ENCODE measurements at places on chromosomes 6 and 20.

DNA sequence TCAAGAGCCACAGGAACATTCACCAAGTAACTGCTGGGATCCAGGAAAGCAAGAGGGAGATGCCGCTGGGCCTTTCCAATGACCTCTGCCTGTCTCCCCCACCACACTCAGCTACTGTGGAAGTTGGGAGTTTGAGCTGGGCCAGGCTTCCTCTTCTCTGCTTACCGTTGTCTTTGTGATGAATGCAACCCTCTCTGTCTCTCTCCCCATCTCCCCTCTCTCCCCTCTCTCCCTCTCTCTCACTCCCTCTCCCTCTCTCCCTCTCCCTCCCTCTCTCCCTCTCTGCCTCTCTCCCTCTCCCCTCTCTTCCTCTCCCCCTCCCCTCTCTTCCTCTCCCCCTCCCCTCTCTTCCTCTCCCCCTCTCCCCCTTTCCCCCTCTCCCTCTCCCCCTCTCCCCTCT, 54.8 kb downstream of the EDN3 start:
- no peak for DNase-seq

DNA sequence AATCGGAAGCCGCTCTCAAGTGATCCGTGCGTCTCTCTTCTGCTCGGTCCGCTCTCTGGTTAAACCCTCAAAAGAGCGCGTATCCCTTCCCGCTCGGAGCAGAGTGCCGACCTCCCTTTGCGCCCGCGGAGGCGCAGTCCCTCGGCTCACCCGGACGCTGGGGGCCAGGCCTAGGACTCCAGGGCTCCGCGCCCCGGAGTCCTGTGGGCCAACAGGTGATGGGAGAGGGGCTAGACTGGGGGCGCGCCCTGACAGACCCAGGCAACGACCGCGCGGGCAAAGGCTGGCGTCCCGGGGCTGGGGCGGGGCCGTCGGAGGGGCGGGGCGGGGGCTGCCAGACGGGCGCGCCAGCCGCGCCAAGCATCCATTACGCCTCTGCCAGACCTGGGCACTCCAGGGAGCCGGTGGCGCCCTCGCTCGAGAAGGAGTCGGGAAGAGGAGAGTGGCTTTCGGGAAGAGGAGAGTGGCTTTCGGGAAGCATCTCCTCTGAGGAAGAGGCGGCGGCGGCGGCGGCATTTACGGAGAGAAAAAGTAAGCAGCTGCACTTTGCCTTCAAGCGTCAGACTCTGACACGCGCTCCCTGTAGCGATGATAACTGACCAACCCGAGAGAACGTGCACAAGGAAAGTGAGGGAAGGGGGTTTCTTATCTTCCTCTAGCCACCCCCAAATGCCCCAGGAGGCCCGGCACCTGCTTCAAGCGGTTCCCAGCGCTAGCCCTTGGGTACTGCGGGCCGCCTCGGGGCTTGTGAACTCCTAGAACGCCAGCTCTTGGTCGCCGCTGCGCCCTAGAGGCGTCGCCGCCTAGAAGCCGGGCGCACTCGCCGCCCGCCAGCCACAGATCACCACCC, 2.6 kb downstream of the EPHA7 start:
- DNase-seq, result peak; percentile 50

DNA sequence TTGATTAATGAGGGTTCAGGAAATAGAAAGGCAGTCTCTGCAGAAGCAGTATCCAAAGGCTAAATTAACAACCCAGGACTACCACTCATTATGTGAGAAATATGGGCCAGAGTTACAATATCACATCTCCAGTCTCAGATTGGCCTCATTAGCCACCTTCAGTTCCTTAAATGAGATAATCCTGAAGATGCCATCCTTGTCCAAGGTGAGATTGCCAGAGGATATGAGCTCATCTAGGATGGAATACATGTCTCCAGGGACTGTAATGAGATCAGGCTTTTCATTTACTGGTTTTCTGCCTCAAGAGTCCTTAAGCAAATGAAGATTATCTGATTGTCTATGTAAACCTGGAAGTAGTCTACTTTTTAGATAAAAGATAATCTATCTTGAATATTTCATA, 196.3 kb downstream of the FUT9 start:
- no peak for DNase-seq

- no peak for DNase-seq
These were observed 110.1 kb downstream of the IYD start for GRCh38 chr6:150478656-150479545.

- no peak for DNase-seq
These were observed 154.9 kb upstream of the BMP2 start for GRCh38 chr20:6612606-6612923.

GRCh38 chr20:6426287-6426891, 303.6 kb upstream of the FERMT1 start:
- no peak for DNase-seq

DNA sequence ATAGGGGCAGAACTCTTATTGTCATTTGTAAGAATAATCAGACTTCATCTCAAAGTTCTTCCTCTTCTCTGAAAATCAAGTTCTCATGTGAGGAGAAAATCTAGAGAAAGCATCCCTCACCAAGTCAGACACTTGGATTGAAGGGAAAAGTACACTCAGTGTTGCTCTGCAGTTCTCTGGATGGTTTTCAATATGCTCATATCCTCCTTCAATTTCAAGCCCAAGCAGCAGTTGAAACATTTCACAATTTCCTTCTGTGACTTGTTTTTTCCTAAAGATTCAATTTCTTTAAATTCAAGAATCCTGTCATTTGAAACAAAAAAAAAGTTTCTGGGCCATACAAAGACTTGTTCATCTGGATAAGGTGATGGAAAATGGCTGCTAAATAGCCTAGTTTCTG, 140.2 kb upstream of the AHI1 start:
- DNase-seq, result no peak

GRCh38 chr20:25197183-25197869, 1.8 kb downstream of the ENTPD6 start:
- DNase-seq, result no peak

- DNase-seq, result no peak
These were observed 66.0 kb downstream of the SNX5 start for GRCh38 chr20:17902531-17903083.

DNA sequence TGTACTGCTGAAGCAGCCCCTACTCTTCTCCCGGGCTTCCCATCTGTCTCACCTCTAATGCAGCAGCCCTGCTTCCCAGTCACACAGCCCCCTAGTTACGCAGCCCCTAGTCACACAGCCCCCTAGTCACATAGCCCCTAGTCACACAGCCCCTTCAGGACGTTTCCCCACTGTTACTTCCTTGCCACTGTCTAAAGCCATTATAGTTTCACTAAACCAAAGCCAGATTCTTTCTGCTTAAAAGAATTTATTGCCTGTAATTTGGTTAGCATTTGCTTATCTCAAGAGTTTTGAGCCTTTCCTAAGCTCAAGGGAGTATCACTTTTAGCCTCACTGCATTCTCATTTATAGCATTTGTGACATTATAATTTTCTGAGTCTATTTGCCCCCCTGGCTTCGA, 127.9 kb downstream of the LMBRD1 start:
- no peak for DNase-seq

GRCh38 chr6:136987526-136987925, 57.2 kb downstream of the IL20RA start:
- no peak for DNase-seq

- no peak for DNase-seq
These were observed 22.0 kb downstream of the ACSS1 start for GRCh38 chr20:25035921-25036320.

GRCh38 chr6:139863346-139863745, 488.9 kb upstream of the CITED2 start:
- DNase-seq, result no peak

- DNase-seq, result no peak
These were observed 504.5 kb downstream of the CD83 start for GRCh38 chr6:14622085-14622484.

- no peak for DNase-seq
These were observed 27.1 kb upstream of the KCNK5 start for GRCh38 chr6:39256294-39256940.

DNA sequence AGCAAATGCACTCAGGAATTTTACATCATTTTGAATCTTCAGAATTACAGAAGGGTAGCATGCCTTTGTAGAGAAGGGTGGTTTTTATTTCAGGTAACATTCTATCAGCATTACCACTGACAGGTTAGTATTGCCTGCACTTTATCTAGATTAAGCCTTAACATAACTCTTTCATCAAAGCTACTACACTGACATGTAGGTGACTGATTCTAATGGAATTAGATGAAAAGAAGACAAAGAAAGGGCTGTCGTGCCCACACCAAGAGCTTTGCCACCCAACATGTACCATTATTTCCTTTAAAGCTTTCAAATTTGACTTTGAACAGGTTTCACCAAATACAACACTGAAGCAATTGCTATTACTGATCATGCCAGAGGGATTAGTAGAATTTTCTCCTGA, 551.9 kb downstream of the EYS start:
- no peak for DNase-seq

GRCh38 chr6:63816982-63817436, 181.4 kb downstream of the PHF3 start:
- no peak for DNase-seq

GRCh38 chr20:61387954-61388348, 135.9 kb downstream of the CDH4 start:
- DNase-seq, result no peak

- no peak for DNase-seq
These were observed 346.3 kb upstream of the DEFB115 start for GRCh38 chr20:30910937-30911725.

DNA sequence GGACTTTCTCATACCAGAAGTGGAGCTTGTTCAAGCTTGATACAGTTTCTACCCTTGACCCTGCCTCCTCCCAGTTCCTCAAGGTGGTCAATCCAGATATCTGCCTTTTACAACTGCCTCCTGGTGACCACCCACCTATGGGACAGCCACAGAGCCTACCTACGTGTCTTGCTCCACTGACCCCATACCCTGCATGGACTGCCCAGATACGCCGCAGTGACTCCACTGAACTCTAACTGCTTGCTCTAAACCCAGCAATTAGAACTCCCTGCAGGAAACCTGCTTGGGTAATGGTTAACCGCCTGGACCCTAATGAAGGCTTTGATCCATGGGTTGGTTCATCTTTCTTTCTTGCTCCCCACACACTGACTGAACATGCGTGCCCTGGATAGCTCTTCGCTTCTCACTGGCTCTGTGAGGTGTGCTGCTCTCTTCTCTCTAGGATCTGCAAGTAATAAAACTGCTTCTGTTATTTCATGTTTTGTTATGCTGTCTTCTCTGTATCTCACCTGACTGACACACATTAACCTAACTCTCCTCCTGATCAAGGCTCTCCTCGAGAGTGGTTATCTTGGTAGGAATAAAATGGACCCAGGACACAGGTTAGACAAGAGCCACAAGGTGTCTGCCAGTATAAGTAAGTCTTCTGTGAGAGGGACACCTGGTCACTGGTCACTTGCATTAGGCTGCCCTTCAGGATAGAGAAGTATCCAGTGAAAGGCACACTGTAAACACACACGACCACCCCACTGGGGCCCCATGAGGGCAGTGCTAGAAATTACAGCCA, 79.2 kb downstream of the CHD6 start:
- DNase-seq, result no peak

- DNase-seq, result no peak
These were observed 7.5 kb downstream of the SF3B5 start for GRCh38 chr6:144087789-144088426.

DNA sequence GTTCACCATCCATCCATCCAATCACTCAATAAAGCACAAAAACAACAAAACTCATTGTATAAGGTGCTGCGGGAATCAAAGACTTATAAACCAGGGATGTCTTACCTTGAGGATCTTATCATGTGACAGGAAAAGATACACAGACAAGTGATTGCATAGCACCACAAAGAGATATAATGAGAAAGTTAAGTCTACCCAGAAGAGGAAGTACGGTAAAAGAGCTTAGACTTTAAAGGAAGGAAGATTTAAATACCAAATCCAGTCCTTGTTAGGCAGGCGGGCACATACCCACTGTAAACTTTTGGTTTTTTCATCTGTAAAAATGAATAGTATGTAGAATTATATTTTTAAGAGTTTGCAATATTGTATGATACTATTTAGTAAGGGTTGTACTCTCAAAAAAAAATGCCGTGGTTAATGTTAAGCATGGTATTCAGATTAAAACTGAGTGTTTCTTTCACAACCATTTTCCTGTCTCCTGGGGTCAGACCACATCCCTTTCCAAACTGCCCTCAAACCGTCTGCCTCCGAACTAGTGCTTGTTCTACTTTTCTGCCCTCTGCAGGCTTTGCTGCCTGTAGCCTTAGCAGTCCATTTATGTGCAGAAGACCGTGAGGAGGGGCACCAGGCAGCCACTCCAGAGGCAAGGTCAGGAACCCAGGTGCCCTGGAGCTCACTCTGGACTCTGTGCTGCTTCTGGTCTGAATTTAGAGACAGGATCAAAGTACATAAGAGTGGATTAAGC, 179.5 kb upstream of the SYNDIG1 start:
- no peak for DNase-seq

DNA sequence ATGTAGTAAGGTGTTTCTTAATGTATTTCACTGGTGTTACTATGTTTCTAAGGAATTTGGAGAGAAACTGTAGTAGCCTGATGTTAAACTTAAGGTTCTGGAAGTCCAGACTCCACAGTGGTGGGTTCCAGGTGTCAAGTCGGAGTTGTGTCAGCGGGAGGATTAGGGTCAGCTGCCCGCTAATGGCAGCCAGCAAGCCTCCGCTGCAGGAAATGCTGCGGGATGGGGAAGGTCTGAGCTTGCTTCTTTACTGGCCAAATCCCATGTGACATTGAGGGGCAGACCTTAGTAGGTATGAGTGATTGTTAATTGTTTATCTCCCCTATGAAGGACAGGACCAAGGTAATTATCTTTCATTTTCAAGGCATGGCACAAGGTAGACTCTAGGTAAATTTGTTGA, 3.7 kb upstream of the ARID1B start:
- no peak for DNase-seq

- no peak for DNase-seq
These were observed 55.7 kb upstream of the FERMT1 start for GRCh38 chr20:6178537-6178936.

DNA sequence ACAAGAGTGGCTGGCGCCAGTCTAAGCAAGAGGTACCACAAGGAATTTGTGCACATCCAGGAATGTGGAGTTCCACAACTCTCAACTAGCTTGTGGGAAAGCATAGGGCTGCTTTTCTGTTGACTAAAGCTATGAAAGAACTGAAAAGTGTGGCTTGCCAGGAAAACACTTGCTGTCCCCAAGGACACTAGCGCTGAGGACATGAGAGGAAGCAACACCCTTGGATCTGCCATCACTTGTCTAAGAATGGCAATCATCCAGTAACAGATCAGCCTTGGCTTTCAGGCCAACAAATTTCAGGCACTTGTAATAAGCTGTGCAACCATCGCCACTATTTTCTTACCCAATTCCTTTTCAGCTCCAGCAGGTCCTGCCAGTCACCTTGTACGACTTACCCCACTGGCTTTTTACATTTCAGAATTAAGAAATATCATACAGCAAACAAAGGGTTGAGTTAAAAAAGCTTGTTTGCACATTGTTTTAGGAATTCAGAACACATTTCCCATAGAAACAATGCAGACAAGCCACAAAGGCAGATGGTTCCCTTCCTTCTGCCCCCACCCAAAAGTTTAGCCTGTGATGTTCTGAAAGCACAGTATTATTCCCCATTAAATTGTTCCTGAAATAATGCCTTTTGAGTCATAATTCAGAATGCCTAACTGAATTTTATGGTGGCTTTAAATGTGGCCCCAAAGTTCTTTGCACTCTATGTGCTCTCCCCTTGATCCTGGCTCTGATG, 57.9 kb upstream of the SSTR4 start:
- DNase-seq, result no peak

All from DMS79 (cell line).